ENCODE measurements at places on chromosomes 16 and 17.

GRCh38 chr16:78815713-78816112 is 716.3 kb downstream of the WWOX start:
- no peak for DNase-seq

GRCh38 chr17:27553019-27553511 is 77.9 kb upstream of the LGALS9 start:
- DNase-seq, result no peak

- DNase-seq, result no peak
These were observed 28.7 kb downstream of the CCR7 start for GRCh38 chr17:40536295-40537171.

GRCh38 chr17:77619326-77619725 is 339.2 kb upstream of the TNRC6C start:
- DNase-seq, result no peak
